ENCODE measurements at places on chromosomes 13 and 19.
A peak's percentile ranks its signal among the peaks of the same experiment; 100 is the strongest.

DNA sequence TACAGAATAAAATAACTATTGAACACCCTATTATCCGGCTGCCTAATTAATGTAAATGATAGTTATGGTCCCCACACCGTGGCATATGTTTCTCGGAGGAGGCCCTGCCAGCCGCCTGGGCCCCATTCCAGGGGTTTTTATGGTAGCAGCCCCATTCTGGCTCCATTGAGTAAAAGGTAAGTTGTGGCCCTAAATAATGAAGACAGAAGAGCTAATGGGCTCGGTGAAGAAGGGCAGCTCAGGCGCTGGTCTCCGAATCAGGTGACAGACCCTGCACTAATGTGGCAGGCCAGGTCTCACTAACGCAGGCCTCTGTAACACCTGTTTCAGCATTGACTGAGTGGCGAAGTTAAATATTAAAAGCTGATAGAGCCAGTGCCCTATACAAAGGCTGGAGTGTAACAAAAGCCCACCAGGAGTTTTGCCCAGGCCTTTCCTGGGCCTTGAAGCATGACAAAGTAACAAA, 19.1 kb downstream of the POP4 start:
- no peak for DNase-seq
- H3K36me3 ChIP-seq, result peaks cover 8% of the 10 kb centered on the region
- H3K27ac ChIP-seq, result peak overlapping the region; percentile 97
- peaks cover 43% of the 10 kb centered on the region for H3K4me1 ChIP-seq
- H3K4me3 ChIP-seq, result no peak overlapping the region

DNA sequence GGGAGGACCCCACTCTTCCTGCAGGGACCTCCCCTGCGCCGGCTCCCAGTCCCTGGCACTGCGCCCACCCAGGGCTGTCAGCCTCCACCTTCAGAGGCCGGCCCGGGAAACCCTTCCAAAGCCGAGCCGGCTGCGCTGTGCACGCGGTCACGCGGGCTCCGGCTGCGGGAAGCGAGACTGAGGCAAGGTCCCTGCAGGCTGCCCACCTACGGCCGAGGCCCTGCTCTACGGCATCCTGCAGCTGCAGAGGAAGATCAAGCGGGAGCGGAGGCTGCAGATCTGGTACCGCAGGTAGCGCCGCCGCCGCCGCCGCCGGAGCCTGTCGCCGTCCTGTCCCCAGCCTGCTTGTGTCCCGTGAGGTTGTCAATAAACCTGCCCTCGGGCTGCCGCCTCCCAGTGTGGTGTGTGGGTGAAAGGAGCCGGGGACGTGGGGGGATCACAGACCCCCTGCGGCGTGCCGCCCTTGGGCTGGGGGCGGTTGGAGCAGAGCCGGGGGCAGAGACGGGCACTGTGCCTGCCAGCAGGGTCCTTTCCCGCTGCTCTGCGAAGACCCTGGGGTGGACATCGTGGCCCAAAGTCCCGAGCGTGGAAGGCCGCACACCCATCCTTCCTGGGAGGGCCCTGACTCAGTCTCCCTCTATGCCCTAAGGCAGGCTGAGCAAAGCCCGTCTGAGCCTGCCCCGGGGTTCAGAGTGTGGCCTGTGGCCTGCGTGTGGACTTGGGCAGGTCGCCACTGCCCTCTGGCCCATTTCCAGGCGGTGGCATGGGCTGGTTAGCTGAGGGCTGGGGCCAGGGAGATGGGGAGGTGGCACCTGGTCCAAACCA, 5.9 kb downstream of the GAMT start:
- no peaks in the 10 kb centered on the region for H3K27me3 ChIP-seq
- peaks cover 29% of the 10 kb centered on the region for H3K36me3 ChIP-seq
- no peak for DNase-seq

GRCh38 chr19:6570764-6571163, 20.2 kb downstream of the CD70 start:
- no peaks in the 10 kb centered on the region for H3K4me1 ChIP-seq
- peaks cover 28% of the 10 kb centered on the region for H3K27me3 ChIP-seq
- H3K36me3 ChIP-seq, result peaks cover 3% of the 10 kb centered on the region
- no peak overlapping the region for H3K27ac ChIP-seq
- no peak overlapping the region for H3K4me3 ChIP-seq

DNA sequence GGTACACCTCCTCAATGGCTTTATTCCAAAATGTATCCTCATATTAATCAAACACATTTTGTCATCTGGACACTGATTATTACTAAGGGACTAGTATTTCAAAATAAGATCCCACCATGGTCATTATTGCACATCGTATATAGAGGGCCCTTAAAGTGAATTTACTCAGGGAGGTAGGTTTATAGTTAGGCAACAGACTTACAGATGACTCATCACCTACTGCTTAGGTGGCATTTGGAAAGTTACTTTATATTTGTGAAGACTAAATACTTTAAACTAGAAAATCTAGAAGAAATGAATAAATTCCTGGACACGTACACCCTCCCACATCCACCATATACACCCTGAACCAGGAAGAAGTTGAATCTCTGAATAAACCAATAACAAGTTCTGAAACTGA, 353.0 kb downstream of the KCTD12 start:
- H3K27ac ChIP-seq, result no peak overlapping the region
- no peaks in the 10 kb centered on the region for H3K4me1 ChIP-seq
- H3K27me3 ChIP-seq, result no peaks in the 10 kb centered on the region
- H3K4me3 ChIP-seq, result no peak overlapping the region
- no peak for DNase-seq

GRCh38 chr13:49459580-49459979, 15.5 kb downstream of the SETDB2 start:
- H3K36me3 ChIP-seq, result peaks cover 23% of the 10 kb centered on the region
- no peak for DNase-seq
- no peak overlapping the region for H3K4me3 ChIP-seq
- H3K4me1 ChIP-seq, result peaks cover 12% of the 10 kb centered on the region
- no peak overlapping the region for H3K27ac ChIP-seq

DNA sequence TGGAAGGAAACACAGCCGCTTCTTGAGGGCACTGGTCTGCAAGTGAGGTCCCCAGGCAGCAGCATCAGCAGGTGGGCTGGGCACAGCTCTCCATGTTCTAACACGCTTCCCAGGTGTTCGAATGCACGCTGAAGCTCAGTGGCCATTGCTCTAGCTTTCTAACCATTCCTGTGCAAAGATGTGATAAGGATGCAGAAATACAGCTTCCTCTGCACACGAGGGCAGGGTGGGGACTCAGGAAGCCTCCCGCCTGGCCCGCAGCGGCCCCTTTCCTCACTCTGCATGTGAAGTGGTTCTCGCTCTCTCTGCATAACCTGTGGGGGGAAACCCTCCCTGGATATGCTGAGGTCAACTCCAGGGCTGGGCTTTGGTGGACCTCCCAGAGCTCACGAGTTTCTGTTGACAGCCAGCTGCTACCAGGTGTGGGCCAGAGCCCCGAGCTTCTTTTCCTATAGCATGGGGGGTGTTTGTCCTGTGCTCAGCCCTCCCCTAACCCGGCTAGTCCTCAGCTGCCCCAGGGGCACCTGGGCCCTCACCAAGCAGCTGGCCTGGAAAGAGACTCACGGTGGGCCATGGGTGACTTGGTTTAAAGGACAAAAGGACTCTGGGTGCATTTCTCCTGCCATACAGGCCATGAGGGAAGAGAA, 168.2 kb downstream of the TEX29 start:
- no peaks in the 10 kb centered on the region for H3K27me3 ChIP-seq
- DNase-seq, result no peak
- H3K36me3 ChIP-seq, result no peaks in the 10 kb centered on the region
- no peaks in the 10 kb centered on the region for H3K4me1 ChIP-seq
- H3K4me3 ChIP-seq, result no peak overlapping the region

DNA sequence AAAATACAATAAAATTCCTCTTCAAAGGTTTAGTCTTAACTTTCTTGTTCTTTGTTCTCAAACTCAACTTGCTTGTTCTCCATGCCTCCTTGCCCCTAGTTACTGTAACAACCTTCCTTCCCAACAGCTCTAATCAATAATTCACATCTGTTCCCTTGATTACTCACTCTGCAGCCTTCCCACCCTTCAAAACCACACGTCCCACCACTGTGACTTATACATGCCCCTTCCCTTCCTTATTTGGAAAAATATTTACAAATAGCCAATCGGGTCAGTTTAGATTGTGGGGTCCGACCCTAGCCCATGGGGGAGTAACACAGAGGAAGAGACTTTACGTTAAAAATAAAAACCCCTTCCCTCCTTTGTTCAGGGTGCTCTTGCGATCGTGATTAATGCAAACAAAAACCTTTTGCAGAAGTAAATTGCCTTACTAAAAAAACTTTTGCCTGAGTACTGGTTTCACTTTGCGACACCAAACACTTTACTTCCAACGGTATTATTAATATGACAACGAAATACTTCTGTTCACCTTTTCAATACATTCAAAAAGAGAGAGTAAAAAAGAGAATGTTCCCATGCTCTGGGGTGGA, 512 bp upstream of the ZNF93 start:
- peak overlapping the region; percentile 98 for H3K4me3 ChIP-seq
- H3K36me3 ChIP-seq, result peaks cover 8% of the 10 kb centered on the region
- peak overlapping the region; percentile 96 for H3K27ac ChIP-seq
- H3K27me3 ChIP-seq, result no peaks in the 10 kb centered on the region
- H3K4me1 ChIP-seq, result peaks cover 28% of the 10 kb centered on the region

DNA sequence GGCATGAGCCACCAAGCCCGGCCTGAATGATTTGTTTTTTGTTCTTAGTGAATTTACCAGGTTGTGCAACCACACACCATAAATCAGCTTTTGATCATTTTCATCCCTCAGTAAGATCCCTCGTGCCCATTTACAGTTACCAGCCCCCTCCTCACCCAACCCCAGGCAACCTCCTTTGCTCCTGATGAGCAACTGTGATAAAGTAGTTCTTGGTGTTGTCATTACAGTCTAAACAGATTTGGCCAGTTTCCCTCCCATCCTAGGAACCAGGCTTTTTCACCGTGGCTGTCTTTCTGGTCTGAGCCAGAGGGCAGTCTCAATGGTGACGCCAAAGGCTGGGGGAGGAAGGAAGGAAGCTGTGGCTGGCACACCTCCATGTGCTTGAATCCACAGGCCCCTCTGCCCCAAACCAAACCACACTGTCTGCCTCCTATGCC, 61.2 kb upstream of the WDFY2 start:
- DNase-seq, result no peak
- no peaks in the 10 kb centered on the region for H3K36me3 ChIP-seq
- no peak overlapping the region for H3K4me3 ChIP-seq

Measured in central memory CD8-positive, alpha-beta T cell (primary cell).